Aorta (tissue), 5 donors: ENCODE measurements at places on chromosomes 4 and X. TPM values are rescaled to one million over a fixed set of nuclear protein-coding genes. Genes with fewer than 3 reads are reported as not detected.

- H3K27ac ChIP-seq, result no peak overlapping the region
- DNase-seq, result no peak
- H3K4me1 ChIP-seq, result no peaks in the 10 kb centered on the region
- no peaks in the 10 kb centered on the region for H3K27me3 ChIP-seq
- H3K4me3 ChIP-seq, result no peak overlapping the region
These were observed 555.6 kb downstream of the PPARGC1A start for GRCh38 chr4:23333946-23334878.

The HELT gene
- total RNA-seq, result not detected

The PRPS2 gene
- total RNA-seq, result 23.4 TPM

- no peak overlapping the region for H3K4me3 ChIP-seq
- H3K36me3 ChIP-seq, result no peaks in the 10 kb centered on the region
- no peaks in the 10 kb centered on the region for H3K27me3 ChIP-seq
- no peaks in the 10 kb centered on the region for H3K4me1 ChIP-seq
These were observed 18.5 kb upstream of the RBPJ start for GRCh38 chr4:26302031-26302899.

The ZNF157 gene
- 0.13 TPM for total RNA-seq

DNA sequence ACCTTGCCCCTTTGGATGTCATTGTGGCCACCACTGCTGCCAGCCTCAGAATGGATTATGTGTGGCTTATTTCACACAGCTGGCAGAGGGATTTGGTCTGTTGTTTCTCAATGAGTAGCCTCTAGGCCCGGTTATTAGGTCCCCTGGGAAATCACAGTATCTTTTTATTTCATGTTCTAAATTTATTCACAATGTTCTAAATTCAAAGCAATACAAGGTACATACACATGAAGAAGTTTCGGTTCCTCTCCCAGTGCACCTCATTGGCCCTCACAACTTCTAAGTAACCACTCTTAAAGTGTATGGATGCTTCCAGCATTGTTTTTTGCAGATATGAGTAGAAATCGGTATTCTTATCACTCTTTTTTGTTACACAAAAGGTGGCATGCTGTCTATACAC is 262.7 kb downstream of the RCHY1 start:
- no peaks in the 10 kb centered on the region for H3K27me3 ChIP-seq
- H3K4me3 ChIP-seq, result no peak overlapping the region
- H3K36me3 ChIP-seq, result no peaks in the 10 kb centered on the region
- H3K27ac ChIP-seq, result no peak overlapping the region
- no peaks in the 10 kb centered on the region for H3K4me1 ChIP-seq
- DNase-seq, result no peak

The GC gene
- total RNA-seq, result not detected
